ENCODE measurements at places on chromosomes 4 and X.

DNA sequence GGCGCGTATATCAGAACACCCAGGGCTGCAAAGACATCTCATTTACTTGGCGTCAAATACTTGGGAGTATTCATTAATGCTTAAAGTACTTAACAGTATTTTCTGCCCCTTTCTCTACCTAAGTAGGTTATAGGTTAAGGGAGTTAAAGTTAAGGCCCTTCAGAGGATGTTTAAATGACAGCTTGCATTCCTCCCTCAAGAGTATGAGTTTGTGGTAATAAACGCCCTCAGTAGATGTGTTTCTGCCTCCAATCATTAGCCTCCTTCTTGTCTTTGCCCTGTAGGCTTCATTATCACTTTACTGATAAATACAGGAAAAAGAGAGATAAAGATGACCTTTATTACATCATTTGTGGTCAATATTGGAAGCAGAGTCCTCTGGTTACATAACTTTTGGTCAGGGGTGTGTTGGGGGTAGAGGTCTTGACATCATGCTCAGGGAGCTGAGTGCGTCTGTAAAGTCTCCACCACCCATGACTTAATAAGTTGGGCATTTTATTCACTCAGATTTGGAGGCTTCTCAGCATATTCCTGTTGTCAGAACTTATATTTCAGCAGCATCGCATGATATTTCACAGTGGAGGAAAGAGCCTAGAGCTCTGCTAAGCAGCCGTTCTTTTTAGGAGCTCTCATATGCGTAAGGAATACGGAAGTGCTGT lies 145.9 kb downstream of the CPE start:
- DNase-seq, result no peak

GRCh38 chr4:74317616-74318246 lies 9.5 kb downstream of the EPGN start:
- no peak for DNase-seq

- DNase-seq, result no peak
Observed at GRCh38 chrX:155143959-155144548, 72.2 kb upstream of the VBP1 start.

GRCh38 chrX:73289039-73289438 lies 74.4 kb upstream of the NAP1L2 start:
- no peak for DNase-seq

DNA sequence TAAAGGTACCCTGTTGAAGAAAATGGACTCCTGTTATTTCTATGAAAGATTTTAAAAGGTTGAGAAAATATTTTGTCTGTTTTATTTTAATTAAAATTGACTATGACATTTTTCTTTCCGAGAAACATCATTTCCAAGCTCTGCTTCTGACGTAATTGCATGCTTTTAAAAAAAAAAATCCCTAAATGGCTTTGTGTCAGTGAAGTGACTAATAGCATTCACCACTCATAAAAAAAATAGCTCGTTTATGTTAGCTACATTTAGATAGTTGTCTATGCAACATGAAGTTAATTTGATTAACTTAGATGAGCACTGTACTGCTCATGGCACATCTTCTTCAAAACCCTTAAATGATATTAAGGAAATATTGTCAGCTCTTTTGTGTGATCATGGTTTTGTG lies 105.1 kb upstream of the KLHL13 start:
- no peak for DNase-seq

DNA sequence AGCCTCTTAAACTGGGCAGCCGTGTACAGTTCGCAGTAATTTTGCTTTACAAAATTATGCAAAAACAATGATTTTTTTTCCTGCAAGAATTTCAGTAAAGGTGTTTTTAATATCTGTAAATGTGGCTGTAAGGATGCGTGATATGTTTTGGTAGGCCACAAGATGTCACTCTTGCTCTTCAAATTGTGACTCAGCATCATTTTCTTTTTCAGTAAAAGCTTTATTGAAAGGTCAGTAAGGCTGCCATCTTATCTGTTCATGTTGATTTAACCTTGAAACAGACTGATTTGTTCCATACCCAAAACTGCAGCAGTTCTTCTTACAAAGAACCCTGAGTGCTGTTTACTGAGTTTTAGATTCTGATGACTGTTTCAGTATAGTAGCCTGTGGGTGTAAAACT lies 39.9 kb downstream of the TXLNG start:
- no peak for DNase-seq
